ENCODE measurements at places on chromosomes 6 and 20.

GRCh38 chr6:108944707-108945680 is 96.8 kb downstream of the ARMC2 start:
- no peak for DNase-seq

DNA sequence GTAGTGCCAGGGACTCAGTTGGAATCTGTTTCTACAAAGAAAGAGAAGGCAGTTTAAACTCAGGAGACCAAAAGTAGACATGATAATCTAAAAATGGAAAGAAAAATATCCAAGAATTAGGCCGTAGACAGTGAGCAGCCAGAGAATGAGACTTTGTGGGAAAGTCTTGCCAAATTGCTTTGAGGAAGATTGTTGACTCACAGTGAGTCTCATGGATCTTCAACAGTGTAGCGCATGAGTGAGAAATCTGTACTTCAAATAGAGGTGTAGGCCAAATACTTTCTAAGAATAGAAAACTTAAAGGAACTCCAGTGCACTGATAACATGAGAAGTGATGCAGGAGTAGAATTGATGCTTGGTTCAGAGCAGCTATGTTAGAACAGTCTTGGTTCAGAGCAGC is 284.5 kb downstream of the HTR1B start:
- DNase-seq: no peak

GRCh38 chr6:144667532-144668503 is 382.7 kb downstream of the UTRN start:
- DNase-seq: no peak

- no peak for DNase-seq
Observed at GRCh38 chr6:75349262-75349984, 64.8 kb upstream of the TMEM30A start.

GRCh38 chr6:4336084-4336483 is 200.7 kb upstream of the ECI2 start:
- DNase-seq: no peak

GRCh38 chr20:16613954-16614353 is 40.7 kb upstream of the KIF16B start:
- no peak for DNase-seq

- no peak for DNase-seq
Observed at GRCh38 chr20:38458314-38458713, 14.3 kb upstream of the RALGAPB start.

GRCh38 chr6:148491638-148492251 is 149.1 kb downstream of the SASH1 start:
- no peak for DNase-seq

- no peak for DNase-seq
Observed at GRCh38 chr6:70843328-70843918, 113.4 kb downstream of the B3GAT2 start.

DNA sequence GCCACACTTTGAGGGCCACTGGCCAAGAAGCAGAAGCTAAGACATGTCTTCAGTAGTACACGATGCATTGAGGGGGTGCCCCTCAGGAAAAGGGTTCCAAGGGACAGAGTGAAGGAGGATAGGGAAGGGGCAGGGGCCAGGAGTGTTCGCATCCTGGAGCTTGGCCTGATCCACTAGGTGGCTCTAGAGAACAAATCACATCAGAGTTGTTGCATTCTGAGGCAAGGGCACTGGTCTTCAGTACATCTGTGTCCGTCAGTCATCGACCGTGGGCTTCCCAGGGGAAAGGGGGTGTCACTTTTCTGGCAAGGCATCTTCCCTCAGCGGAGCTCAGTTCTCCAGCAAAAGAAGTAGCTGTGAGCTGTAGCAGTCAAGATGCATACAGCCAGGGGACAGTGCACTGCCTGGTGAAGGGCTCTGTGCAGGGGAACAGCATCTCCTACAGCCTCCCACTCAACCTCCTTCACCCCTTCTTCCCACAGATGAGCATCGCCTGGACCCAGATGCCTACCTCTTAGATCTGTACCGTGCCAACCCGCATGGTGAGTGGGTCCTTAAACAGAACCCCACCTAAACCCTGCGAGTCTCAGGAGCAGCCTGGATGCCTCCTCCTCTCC is 47.8 kb downstream of the ARHGAP40 start:
- no peak for DNase-seq

DNA sequence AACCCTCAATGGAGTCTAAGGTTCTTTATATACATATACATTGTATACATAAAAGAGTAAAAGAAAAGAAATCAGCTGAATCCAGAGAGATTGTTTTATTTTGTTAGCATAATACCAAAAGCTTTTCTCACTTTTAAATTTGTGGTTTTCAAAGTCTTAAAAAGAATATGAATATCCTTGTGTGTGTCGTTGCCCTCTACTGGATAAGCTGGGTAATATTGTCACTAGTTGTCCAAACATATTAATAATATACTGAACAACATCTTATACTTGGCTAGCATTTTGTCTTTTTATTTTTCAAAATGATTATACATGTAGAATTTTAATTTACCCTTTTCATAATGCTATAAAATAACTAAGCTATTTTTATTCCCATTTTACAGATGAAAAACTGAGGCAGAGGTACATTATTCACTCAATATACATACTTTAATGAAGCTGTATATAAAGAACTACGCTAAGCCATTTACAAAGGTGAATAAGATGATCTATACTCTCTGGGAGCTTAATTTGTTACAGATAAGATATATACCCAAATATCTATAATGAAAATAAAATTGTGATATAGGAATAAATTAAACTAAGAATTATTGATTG is 531.7 kb downstream of the TFAP2B start:
- DNase-seq: peak; percentile 1

All from A549 (cell line).